Tibial nerve (tissue), 4 donors: ENCODE measurements at places on chromosomes 7 and 10. TPM values are rescaled to one million over a fixed set of nuclear protein-coding genes. Genes with fewer than 3 reads are reported as not detected.

GRCh38 chr7:55050281-55050680 is 31.5 kb downstream of the EGFR start:
- H3K27me3 ChIP-seq: no peaks in the 10 kb centered on the region
- H3K4me1 ChIP-seq: peaks cover 13% of the 10 kb centered on the region
- no peak for DNase-seq
- H3K27ac ChIP-seq: peak overlapping the region; percentile 21
- no peaks in the 10 kb centered on the region for H3K36me3 ChIP-seq

- no peak overlapping the region for H3K4me3 ChIP-seq
- no peaks in the 10 kb centered on the region for H3K27me3 ChIP-seq
- H3K4me1 ChIP-seq: no peaks in the 10 kb centered on the region
- H3K27ac ChIP-seq: peak overlapping the region; percentile 64
- DNase-seq: no peak
- no peaks in the 10 kb centered on the region for H3K36me3 ChIP-seq
These were observed 108.9 kb downstream of the RNLS start for GRCh38 chr10:88473989-88474883.

DNA sequence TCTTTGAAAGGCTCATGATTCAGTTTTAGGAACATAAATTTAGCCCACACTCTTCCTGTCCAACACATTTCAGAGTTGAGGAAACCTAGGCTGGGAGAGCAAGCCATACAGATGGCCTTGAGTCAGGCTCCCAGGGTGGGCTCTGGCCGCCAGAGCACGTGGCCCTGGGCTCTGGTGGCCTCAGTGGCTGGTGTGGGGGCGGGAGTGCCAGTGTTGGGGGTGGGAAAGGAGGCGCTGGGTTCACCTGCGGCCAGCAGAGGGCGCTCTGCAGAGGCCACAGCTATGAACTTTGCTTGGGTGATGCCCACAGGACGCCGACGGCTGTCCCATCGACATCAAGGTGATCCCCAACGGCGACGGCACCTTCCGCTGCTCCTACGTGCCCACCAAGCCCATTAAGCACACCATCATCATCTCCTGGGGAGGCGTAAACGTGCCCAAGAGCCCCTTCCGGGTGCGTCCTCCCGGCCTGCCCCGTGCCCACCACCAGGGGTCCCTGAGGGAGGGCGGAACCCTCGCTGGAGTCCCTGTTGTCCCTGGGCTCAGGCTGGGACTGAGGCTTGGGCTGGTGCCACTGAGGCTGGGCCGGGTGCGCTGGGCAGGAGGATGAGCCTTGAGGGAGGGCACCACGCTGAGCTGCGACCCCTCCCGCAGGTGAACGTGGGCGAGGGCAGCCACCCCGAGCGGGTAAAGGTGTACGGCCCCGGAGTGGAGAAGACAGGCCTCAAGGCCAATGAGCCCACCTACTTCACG is 11.9 kb downstream of the FLNC start:
- H3K4me1 ChIP-seq: no peaks in the 10 kb centered on the region
- H3K27ac ChIP-seq: no peak overlapping the region
- H3K27me3 ChIP-seq: no peaks in the 10 kb centered on the region
- DNase-seq: no peak
- no peaks in the 10 kb centered on the region for H3K36me3 ChIP-seq
- no peak overlapping the region for H3K4me3 ChIP-seq

DNA sequence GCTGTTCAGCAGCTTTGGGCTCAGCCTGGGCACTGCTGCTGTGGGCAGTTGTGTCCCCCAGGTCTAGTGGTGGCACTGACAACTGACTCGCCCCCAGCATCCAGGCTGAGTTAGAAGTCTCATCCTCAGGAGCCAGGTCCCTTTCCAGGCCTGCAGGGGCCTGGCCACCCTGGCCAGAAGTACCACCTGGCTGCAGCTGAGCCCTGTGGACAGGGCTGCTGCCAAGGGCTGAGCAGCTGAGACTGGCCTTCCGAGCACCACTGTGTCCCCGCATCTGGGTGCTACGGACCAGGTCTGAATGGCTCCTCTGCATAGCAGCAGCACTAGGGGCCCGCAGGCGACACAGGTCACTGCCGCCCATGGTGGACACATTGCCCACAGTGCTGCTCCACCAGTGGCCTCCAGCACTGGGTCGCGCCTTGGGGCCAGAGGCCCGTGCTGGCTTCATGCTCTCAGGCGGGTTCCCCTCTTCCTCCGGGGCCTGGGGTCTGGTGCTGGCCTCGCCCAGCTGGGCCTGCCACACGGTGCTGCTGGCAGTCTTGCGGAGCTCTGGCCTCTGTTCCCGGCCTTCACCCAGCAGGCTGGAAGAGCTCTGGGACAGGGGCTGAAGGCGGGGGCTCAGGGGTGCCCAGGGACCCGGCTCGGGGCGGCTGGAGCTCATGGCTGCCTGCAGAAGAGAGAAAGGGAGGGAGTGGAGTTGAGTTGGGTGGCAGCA is 6.2 kb downstream of the GPRIN2 start:
- H3K36me3 ChIP-seq: no peaks in the 10 kb centered on the region
- H3K4me3 ChIP-seq: no peak overlapping the region
- no peak for DNase-seq

- no peaks in the 10 kb centered on the region for H3K27me3 ChIP-seq
- DNase-seq: no peak
- no peak overlapping the region for H3K27ac ChIP-seq
- H3K4me1 ChIP-seq: no peaks in the 10 kb centered on the region
- no peaks in the 10 kb centered on the region for H3K36me3 ChIP-seq
These were observed 153.2 kb upstream of the ADO start for GRCh38 chr10:62651341-62651740.

GRCh38 chr7:48033922-48034321 is 1.4 kb upstream of the C7orf57 start:
- no peaks in the 10 kb centered on the region for H3K27me3 ChIP-seq
- H3K36me3 ChIP-seq: no peaks in the 10 kb centered on the region
- H3K4me3 ChIP-seq: no peak overlapping the region

DNA sequence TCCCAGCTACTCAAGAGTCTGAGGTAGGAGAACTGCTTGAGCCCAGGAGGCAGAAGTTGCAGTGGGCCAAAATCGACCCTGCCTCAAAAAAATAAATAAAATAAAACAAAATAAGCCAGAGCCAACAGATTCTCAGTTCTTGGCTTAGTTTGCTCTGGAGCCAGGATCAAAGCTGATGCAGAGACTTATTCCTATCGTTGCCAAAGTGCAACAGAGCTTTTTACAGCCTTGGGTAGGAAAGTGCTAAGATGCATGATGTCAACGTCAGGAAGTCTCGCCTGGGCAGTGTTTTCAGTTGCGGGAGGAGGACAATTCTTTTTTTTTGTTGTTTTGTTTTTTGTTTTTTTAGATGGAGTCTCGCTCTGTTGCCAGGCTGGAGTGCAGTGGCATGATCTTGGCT is 43.8 kb upstream of the CYTH3 start:
- peaks cover 10% of the 10 kb centered on the region for H3K4me1 ChIP-seq
- H3K27ac ChIP-seq: no peak overlapping the region
- no peaks in the 10 kb centered on the region for H3K27me3 ChIP-seq
- H3K36me3 ChIP-seq: no peaks in the 10 kb centered on the region
- no peak overlapping the region for H3K4me3 ChIP-seq

DNA sequence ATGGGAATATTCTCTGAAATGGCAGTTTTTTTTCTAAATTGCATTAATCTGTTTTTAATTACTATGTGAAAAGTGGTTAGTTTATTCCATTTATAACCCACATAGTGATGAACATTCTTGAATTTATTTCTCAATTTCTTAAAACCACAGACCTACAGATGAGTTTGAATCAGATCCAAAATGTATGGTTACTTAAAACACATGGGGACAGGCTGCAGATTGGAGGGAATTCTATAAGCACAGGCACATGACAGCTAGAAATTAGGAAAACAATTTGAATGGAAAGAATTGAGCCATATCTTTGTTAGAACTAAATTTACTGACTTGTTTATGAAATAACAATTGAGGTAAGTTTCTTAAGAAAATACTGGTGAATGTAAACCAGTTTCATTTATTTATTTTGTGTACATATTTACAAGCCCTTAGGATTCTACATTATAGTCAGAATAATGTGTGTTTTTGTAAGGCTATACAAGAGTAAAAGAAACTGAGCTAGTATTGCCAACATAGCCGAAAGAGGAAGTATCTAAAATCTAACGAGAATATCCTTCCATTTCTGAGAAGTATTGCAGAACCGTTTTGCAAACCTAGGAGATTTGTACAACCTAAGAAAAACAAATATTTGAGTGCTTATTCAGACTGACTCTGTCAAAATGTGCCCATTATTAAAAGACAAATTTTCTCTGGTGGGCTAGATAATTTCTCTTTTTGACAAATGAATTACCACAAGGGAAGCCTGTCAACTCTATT is 434.3 kb upstream of the SEMA3D start:
- H3K4me1 ChIP-seq: peaks cover 5% of the 10 kb centered on the region
- H3K27ac ChIP-seq: no peak overlapping the region
- no peak for DNase-seq
- H3K36me3 ChIP-seq: no peaks in the 10 kb centered on the region
- H3K27me3 ChIP-seq: no peaks in the 10 kb centered on the region
- no peak overlapping the region for H3K4me3 ChIP-seq

DNA sequence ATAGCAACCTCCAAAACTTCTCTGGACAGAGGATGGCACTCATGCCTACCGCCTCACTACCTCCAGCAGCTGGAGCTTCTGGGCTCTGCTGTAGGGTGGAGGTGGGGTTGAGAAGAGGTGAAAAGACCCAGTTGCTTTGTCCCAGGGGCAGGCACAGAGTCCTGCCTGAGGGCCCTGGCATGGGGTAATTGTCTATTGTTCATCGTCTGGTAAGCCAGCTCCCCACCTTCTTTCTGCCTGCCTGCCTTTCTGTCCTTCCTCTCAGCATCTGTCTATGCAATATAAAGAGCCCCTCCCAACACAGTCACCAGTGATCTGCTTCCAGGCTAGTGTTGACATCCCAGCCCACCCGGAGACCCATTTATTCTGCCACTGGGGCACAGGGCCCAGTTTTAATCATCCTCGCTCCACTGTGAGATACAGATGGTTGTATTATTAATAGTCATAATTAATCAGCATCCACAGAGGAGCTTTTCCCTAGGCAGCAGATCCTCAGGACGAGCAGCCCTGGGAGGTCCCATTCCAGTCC is 39.0 kb downstream of the ZMIZ1 start:
- no peak overlapping the region for H3K4me3 ChIP-seq
- H3K27me3 ChIP-seq: no peaks in the 10 kb centered on the region
- H3K36me3 ChIP-seq: no peaks in the 10 kb centered on the region
- H3K27ac ChIP-seq: no peak overlapping the region

- peaks cover 5% of the 10 kb centered on the region for H3K4me1 ChIP-seq
- no peaks in the 10 kb centered on the region for H3K36me3 ChIP-seq
- H3K27ac ChIP-seq: no peak overlapping the region
- no peak overlapping the region for H3K4me3 ChIP-seq
- no peaks in the 10 kb centered on the region for H3K27me3 ChIP-seq
- DNase-seq: no peak
These were observed 72.5 kb downstream of the FAM13C start for GRCh38 chr10:59289853-59290252.

- no peak overlapping the region for H3K27ac ChIP-seq
- no peaks in the 10 kb centered on the region for H3K4me1 ChIP-seq
- no peaks in the 10 kb centered on the region for H3K27me3 ChIP-seq
- no peaks in the 10 kb centered on the region for H3K36me3 ChIP-seq
These were observed 202.6 kb downstream of the PPP1R3A start for GRCh38 chr7:113715981-113716856.

DNA sequence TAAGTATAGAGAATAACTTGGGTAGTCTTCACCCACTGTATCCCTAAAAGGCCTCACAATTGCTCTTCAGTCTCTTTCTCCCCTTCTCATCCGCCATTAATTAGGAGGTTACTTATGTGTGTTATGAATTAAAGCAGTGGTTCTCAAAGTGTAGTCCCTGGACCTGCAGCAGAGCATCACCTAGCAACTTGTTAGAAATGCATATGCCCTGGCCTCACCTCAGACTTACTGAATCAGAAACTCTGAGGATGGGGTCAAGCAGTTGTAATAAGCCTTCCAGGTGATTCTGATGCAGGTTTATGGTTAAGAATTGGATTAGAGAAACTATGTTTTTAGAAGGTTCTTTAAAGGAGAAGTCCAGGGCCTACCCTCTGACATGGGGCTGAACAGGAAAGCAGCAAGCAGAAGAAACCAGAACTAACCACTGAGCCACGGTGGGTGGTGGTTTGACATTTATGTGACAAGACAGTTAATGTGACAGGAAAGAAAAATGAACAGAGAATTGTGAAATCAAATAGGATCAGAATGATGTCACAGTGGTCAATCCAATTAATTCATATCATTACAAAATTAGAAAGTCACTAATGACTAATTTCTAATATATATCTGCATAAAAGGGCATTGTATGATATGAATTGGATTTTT is 37.6 kb downstream of the ENTPD1 start:
- H3K27ac ChIP-seq: peak overlapping the region; percentile 83
- peaks cover 22% of the 10 kb centered on the region for H3K4me1 ChIP-seq
- DNase-seq: peak; percentile 30
- H3K36me3 ChIP-seq: no peaks in the 10 kb centered on the region
- H3K27me3 ChIP-seq: no peaks in the 10 kb centered on the region
- H3K4me3 ChIP-seq: no peak overlapping the region

DNA sequence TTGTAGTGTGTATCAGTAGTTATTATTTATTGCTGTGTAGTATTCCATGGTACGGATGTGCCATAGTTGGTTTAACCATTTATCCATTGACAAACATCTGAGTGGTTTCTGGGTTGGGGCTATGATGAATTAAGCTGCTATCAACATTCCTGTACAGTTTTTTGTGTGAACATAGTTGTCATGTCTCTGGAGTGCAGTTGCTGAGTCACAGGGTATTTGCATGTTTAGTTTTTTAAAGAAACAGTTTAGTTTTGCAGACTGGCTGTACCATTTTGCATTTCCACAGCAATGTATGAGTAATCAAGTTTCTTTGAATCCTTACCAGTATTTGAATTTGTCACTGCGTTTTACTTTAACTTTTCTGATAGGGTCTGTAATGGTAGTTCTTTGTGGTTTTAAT is 516.7 kb upstream of the CELF2 start:
- no peak for DNase-seq
- H3K4me3 ChIP-seq: no peak overlapping the region
- no peaks in the 10 kb centered on the region for H3K4me1 ChIP-seq
- H3K27ac ChIP-seq: no peak overlapping the region
- H3K27me3 ChIP-seq: no peaks in the 10 kb centered on the region
- no peaks in the 10 kb centered on the region for H3K36me3 ChIP-seq

DNA sequence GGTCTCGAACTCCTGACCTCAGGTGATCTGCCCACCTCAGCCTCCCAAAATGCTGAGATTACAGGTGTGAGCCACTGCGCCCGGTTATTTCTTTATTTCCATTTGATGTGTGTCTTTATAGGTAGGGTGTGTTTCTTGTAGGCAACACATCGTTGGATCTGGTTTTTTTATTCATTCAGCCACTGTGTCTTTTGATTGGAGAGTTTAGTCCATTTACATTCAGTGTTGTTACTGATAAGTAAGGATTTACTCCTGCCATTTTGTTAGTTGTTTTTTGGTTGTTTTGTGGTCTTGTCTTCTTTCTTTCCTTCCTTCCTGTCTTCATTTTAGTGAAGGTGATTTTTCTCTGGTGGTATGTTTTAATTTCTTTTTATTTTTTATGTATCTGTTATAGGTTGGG is 16.9 kb downstream of the TMEM248 start:
- H3K4me1 ChIP-seq: no peaks in the 10 kb centered on the region
- H3K27ac ChIP-seq: no peak overlapping the region
- H3K4me3 ChIP-seq: no peak overlapping the region
- no peaks in the 10 kb centered on the region for H3K27me3 ChIP-seq
- no peak for DNase-seq
- peaks cover 22% of the 10 kb centered on the region for H3K36me3 ChIP-seq

SYPL1 gene
- total RNA-seq: 69.6 TPM

MUC12 gene
- not detected for total RNA-seq

MYO1G gene
- 10.5 TPM for total RNA-seq

NODAL gene
- not detected for total RNA-seq

BTBD16 gene
- total RNA-seq: not detected
